ENCODE measurements at places on chromosomes 12 and 14.

DNA sequence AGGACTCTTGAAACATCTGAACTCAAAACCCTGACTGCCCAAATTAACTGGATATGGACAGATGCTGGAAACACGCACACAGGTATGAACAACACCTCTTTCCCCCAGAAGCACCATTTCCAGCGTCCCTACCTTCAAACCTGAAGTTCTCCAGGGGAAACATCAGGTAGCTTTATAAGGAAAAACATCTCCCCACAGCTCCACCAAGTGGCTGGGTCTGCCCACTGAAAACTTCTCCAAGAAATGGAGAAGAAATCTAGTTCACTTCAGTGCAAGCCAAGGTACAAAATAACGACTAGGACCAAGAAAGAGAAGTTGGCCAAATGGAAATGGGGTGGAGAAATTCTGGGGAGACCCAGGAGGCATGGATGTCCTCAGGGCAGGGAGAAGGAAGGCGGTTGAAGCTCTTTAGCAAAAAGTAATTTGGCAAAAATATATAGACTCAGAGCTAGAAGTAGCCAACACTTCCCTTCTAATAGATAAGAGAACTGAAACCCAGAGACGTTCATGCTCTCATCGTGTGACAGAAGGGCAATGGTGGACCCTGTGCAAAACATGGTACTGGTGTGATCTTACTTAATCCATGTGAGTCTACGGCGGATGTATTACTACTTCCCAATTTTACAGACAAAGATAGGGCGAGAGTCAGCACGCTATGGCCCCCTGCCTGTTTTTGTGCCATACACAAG is 10.5 kb upstream of the NUAK1 start:
- DNase-seq, result no peak

GRCh38 chr12:46269429-46270241 is 792 bp upstream of the SLC38A1 start:
- peak; percentile 67 for DNase-seq

DNA sequence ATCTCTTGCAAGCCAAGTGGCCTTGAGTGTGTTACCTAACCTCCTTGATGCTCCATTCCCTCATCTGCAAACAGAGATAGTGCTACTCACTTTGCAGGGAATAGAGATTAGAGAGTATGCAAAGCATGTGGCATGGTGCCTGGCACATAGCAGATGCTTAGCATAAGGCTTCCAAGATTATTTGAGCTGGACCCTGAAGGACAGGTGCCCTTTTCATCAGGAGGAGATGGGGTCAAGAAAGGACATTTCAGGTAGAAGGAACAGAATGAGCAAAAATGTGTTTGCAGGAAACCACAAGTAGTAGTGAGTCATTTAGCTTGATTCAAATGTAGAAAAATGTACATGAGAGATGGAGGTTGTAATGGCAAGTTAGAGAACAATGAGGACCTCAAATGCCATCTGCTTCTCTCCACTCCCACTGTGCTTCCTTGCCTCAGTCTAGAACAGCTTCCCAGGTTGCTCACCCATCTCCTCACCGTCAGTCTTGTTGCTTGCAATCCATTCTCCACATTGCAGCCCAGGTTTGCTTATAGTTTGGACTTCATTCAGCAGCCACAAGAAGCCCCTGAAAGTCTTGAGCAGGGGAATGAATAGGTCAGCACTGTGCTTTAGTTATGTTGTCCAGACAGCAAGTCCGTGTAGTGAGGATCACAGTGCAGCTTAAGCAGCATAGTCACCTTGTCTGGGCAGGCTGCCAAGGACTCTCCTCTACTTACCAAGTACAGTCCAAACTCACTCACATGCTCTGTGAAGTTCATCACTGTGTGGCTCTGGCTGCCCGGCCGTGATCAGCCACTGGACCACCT is 536.3 kb upstream of the CCDC196 start:
- peak; percentile 40 for DNase-seq

- no peak for DNase-seq
These were observed 171.1 kb upstream of the G2E3 start for GRCh38 chr14:30387871-30388270.
